ENCODE measurements at places on chromosomes 4 and X.

GRCh38 chr4:90970021-90970420, 842.8 kb downstream of the CCSER1 start:
- no peak for DNase-seq

DNA sequence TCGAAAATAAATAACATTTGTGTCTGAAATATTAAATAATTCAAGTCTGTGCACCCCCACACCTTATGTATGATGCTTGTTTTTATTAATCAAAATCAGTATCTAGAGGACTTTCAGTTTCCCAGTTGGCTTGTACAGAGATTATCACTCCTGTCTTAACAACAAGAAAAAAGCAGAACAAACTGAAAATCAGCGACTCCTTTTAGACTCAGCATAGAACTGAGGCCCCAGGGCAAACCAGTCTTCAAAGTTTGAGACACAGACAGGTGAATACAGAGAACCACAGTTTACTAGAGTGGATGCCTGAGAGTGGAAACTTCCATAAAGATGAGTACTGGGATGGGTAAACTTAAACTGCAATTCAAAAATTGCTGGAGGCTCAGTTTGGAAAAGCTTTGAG, 142.8 kb upstream of the KLF8 start:
- no peak for DNase-seq

- no peak for DNase-seq
Observed at GRCh38 chrX:56025872-56026571, 206.1 kb upstream of the KLF8 start.

GRCh38 chrX:37796805-37797204, 16.9 kb downstream of the CYBB start:
- no peak for DNase-seq

- DNase-seq, result peak; percentile 95
Observed at GRCh38 chr4:181504924-181505323, 738.3 kb upstream of the TENM3 start.

GRCh38 chrX:53479301-53479700, 45.1 kb upstream of the HSD17B10 start:
- DNase-seq, result no peak

DNA sequence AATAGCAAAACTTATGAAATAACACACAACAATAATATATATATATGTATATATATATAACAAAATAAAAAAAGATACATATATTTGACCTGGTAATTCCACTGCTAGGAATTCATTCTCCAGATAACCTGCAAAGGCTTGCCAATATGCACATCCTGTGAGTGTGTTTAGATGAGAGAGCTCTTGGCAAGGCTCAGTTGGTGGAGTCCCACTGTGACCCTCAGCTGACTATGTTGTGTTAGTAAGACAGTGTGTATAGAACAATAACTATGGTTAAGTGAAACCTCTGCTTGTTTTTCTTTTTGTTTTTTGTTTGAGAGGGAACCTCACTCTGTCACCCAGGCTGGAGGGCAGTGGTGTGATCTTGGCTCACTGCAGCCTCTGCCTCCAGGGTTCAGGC, 39.5 kb upstream of the RBMX start:
- no peak for DNase-seq

- no peak for DNase-seq
Observed at GRCh38 chr4:10056334-10057022, 35.2 kb upstream of the SLC2A9 start.

- DNase-seq, result no peak
Observed at GRCh38 chr4:79087071-79087470, 147.8 kb upstream of the PAQR3 start.

GRCh38 chrX:118536687-118537461, 41.3 kb downstream of the DOCK11 start:
- DNase-seq, result no peak

DNA sequence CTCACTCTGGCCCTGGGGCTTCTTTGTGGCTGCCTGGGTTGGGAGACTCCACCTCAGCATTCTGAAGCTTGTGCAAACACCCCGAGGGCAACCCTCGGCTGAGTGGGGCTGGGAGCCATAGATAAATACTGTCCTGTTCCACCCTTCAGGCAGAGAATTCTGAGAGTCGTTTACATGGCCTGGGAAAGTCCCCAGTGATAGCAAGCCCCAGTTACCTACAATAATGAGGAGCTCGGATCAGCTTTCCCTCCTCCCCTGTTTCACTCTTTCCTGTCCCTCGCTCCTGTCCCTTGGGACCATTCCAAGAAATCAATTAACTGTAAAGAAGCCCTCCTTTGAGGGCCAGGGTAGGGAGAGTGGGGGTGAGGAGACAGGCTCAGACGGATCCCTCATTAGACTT, 31.6 kb upstream of the DDX3X start:
- peak; percentile 6 for DNase-seq

GRCh38 chr4:39046249-39046648, 14.0 kb upstream of the TMEM156 start:
- DNase-seq, result no peak

DNA sequence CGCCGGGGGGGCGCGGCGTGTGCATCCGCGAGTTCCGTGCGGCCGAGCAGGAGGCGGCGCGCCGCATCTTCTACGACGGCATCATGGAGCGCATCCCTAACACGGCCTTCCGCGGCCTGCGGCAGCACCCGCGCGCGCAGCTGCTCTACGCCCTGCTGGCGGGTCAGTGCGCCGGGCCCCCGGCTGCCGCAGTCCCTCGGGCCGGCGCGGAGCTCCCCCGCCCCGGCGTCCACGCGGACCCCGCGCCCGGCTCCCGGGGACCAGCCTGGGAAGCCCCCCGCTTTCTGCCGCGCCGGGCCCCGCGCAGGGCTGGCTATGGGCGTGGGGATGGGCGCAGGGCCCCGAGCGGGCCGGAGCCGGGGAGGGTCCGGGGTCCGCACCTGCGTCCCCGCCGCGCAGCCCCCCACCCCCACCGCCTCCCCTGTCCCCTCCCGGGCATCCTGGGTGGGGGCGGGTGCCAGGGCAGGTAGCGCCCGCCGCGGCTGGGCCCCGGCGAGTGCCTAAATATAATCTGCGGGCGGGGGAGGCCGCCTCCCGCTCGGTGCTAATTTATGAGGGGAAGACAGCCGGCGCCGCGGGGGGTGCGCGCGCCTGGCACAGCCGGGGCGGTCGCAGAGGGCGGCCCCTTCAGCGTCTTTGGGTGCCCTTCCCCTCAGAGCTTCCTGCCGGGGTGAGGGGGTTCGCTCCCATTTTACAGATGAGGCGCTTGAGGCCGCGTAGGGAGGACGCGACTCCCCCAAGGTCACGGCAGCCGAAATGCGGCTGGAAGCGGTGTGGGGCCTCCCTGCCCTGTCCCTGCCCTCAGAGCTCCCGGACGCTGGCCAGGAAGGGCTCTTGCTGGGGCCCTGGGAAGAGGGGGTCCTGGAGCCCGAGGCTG, 837 bp downstream of the NAT8L start:
- peak; percentile 66 for DNase-seq

GRCh38 chr4:141329174-141329569, 108.5 kb downstream of the ZNF330 start:
- no peak for DNase-seq

GRCh38 chr4:170674176-170674575, 584.4 kb upstream of the AADAT start:
- no peak for DNase-seq

- no peak for DNase-seq
Observed at GRCh38 chrX:115939070-115939469, 231.5 kb upstream of the AGTR2 start.

GRCh38 chrX:111259559-111259958, 10.7 kb downstream of the CAPN6 start:
- DNase-seq, result no peak

- DNase-seq, result no peak
Observed at GRCh38 chrX:16114611-16115010, 8.8 kb upstream of the GRPR start.

Data from NCI-H1417 (cell line).